HFF-Myc (cell line): ENCODE measurements at places on chromosomes 1 and 21.

- DNase-seq, result no peak
Observed at GRCh38 chr1:5390504-5390903, 601.7 kb downstream of the NPHP4 start.

DNA sequence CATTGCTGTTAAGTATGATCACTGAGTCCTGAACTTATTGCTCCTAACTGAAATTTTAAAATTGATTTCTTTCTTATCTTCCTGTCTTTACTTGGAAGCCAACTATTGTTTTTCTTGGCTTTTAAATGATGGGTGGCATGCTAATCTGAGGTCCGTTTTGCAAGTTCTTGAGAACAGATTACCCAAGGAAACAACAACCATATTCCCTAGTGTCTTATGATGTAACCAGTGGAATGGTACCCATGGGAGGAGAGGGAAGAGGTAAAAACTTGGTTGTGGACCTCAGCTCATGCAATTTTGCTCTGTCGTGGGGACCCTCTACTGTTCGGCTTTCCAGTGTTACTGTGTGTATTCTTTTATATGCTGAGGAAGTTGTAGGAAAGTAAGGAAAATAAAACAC lies 454.8 kb upstream of the ADAMTS5 start:
- no peak for DNase-seq

DNA sequence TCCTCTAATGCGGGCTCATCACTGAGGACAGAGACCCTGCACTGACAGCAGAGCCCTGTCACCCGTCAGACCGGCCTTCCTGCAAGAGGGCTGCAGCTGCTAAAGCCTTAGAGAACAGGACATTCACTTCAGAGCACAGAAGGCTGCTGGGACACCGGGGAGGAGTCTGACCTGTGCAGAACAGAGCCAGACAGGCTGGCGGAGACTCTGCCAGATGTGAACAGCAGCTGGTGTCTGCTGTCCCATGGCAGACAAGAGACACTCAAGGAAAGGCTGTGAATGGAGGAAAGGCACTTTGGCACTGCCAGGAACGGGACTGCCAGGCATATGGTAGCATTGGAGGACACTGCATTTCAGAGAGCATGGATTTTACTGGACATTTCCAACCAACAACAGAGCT lies 21.4 kb downstream of the MRAP start:
- DNase-seq, result no peak

- no peak for DNase-seq
Observed at GRCh38 chr1:154871374-154871773, 1.3 kb upstream of the KCNN3 start.

- DNase-seq, result no peak
Observed at GRCh38 chr1:152410028-152410427, 4.0 kb downstream of the CRNN start.

DNA sequence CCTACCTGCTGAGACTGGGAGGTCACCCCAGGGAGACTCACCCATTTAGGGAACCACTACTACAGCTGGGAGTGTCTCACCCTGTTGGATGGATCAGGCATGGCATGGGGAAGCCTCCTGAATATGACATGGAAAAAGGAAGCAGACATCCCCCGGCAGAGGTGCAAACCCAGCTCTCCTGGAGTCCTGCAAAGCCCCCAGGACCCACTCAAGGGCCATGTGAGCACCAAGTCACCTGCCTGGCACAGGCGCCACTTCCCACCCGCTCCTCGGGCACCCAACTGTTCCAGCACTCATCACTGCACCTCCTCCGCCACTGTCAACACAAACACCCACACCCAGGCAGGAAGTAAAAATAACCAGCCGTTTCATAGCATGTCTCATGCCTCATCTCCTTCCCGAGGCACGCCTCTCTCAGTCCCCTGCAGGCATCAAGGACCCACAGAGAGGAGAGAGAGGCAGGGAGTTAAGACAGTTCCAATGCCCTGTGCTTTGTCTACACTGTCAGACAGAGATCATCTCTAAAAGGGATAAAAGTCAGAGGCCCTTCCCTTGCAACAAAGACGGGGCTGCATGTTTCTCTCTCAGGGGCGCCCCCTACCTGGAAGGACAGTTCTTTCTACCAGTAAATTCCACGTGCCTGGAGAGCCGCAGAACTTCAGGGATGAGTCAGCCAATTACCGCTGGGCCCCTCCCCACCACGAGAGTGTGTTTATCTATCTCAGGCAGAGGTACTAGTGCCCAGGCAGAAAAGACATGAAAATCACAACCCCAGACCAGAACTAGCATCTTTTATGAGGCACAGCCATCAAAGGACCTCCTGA lies 150.1 kb upstream of the SOD1 start:
- no peak for DNase-seq

- no peak for DNase-seq
Observed at GRCh38 chr1:175191659-175192058, 917 bp downstream of the KIAA0040 start.

- no peak for DNase-seq
Observed at GRCh38 chr1:95660736-95661135, 426.7 kb downstream of the RWDD3 start.

DNA sequence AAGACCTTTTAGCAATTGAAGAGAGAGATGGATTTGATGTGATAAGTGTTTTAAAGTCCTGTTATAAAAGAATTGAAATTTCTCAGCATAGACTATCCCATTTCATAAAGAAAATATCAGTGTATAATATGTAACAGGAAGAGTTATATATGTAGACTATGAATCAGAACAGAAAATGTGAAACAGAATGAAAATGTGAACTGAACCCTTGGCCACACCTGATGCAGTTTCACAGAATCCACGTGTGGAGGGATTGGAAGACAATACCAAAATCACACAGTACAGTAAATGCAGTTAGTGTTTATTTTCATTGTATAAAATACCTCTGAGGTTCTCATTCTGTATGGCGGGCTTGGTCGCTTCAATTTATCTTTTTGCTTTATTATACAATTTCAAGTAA lies 9.9 kb upstream of the SLAMF1 start:
- no peak for DNase-seq

- no peak for DNase-seq
Observed at GRCh38 chr1:229156872-229157271, 114.0 kb upstream of the RAB4A start.

- no peak for DNase-seq
Observed at GRCh38 chr1:225435487-225435886, 7.6 kb upstream of the LBR start.

- DNase-seq, result no peak
Observed at GRCh38 chr1:22321917-22322316, 129.7 kb upstream of the ZBTB40 start.

- DNase-seq, result no peak
Observed at GRCh38 chr1:41488040-41488951, 3.8 kb upstream of the EDN2 start.

GRCh38 chr21:29403922-29404538 lies 105.3 kb downstream of the BACH1 start:
- DNase-seq, result peak; percentile 5

GRCh38 chr1:28392027-28392652 lies 22.6 kb downstream of the PHACTR4 start:
- DNase-seq, result peak; percentile 41

- DNase-seq, result no peak
Observed at GRCh38 chr1:145714524-145715111, 4.7 kb upstream of the CD160 start.

- no peak for DNase-seq
Observed at GRCh38 chr1:116433275-116434257, 60.5 kb downstream of the ATP1A1 start.

- DNase-seq, result no peak
Observed at GRCh38 chr21:41201385-41201784, 33.4 kb downstream of the BACE2 start.

GRCh38 chr1:87044840-87045239 lies 130.4 kb downstream of the HS2ST1 start:
- DNase-seq, result no peak

- no peak for DNase-seq
Observed at GRCh38 chr1:40853113-40853884, 8.9 kb downstream of the CITED4 start.

- DNase-seq, result no peak
Observed at GRCh38 chr21:45593162-45594022, 50.1 kb upstream of the PCBP3 start.

DNA sequence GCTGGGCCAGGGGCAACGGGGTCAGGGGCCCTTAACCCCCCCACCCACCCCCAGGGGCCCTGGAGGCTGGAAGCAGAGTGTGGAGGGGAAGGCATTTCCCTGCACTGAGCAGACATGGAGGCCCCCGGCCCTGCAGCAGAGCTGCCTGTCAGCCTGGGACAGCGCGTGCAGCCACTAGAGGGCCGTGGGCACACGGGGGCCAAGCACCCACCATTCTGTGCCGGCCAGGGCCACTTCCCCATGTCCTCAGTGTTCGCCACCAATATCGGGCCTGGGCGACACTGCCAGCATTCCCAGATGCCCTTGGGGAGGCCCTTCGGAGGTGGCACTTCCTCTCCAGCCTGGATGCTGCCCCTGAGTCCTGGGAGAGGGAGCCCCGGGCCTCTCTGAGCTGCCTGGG lies 23.2 kb upstream of the ARHGEF16 start:
- no peak for DNase-seq

DNA sequence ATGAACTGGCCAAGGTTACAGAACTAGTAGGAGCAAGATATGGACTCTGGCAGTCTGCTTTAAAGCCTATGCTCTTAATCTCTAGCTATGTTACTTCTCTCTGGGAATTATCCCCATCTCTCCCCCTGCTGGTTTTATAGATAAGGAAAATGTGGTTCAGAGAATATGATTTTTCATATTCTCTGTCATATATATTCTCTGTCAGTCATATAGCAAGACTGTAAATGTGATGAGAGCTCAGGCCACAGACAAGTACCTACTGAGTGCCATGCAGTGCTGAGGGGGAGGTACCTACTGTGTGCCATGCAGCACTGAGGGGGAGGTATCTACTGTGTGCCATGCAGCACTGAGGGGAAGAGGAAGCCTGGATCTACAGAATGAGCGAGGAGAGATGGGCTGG lies 220.3 kb upstream of the FGGY start:
- no peak for DNase-seq

DNA sequence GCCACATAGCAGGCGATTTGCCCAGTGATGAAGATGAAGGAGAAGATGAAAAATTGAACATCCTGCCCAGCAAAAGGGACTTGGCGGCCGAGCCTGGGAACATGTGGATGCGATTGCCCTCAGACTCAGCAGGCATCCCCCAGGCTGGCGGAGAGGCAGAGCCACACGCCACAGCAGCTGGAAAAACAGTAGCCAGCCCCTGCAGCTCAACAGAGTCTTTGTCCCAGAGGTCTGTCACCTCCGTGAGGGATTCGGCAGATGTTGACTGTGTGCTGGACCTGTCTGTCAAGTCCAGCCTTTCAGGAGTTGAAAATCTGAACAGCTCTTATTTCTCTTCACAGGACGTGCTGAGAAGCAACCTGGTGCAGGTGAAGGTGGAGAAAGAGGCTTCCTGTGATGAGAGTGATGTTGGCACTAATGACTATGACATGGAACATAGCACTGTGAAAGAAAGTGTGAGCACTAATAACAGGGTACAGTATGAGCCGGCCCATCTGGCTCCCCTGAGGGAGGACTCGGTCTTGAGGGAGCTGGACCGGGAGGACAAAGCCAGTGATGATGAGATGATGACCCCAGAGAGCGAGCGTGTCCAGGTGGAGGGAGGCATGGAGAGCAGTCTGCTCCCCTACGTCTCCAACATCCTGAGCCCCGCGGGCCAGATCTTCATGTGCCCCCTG lies 3.3 kb downstream of the ZBTB18 start:
- DNase-seq, result no peak

DNA sequence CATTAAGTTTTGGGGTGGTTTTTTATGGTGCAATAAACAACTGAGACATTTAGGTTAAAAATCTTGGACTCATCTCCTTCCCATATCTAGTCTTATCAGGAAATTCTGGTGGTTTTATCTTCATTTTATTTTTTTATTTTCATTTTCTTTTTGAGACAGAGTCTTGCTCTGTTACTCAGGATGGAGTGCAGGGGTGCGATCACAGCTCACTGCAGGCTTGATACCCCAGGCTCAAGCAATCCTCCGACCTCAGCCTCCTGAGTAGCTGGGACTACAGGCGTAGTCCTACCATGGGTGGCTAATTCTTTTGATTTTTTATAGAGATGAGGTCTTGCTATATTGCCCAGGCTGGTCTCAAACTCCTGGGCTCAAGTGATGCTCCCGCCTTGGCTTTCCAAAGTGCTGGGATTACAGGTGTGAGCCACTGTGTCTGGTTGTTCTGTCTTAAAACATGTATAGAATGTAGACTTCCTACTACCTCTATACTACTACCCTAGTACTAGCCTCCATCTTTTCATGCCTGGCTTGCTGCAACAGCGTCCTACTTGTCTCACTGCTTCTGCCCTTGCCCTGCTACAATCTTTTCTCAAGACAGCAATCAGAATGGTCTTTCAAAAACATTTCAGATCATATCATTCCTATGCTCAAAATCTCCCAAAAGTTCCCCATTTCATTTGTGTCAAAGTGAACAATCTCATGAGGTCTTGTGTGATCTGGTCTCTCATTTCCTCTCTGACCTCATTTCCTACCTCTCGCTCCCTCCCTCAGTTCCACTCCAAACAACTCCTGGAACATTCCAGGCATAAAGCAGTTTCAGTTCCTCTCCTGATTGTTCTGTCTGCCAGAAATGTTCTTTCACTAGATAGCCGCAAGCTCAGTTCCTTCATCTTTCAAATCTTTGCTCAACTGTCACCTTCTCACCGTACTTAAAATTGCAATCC lies 5.9 kb upstream of the FCGR2A start:
- no peak for DNase-seq

- no peak for DNase-seq
Observed at GRCh38 chr1:179549368-179549700, 26.4 kb downstream of the NPHS2 start.

DNA sequence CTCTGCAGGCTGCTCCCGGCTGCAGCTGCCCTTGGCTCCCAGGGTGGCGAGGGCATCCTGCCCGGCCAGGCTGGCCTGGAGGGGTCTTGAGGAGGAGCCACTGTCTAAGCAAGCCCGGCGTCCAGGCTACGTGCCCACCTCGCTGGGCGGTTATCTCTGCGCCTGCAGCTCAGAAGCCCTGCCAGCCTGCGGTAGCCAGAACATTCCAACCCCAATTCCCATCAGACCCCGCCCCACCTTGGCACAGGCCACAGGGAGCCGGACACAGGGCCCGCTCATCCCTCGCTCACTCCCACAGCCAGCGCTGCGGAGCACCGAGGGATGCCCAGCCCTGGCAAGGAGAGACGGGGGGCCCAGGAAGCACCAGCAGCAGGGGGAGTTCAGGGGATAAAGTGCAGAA lies 53.9 kb downstream of the MEGF6 start:
- no peak for DNase-seq

DNA sequence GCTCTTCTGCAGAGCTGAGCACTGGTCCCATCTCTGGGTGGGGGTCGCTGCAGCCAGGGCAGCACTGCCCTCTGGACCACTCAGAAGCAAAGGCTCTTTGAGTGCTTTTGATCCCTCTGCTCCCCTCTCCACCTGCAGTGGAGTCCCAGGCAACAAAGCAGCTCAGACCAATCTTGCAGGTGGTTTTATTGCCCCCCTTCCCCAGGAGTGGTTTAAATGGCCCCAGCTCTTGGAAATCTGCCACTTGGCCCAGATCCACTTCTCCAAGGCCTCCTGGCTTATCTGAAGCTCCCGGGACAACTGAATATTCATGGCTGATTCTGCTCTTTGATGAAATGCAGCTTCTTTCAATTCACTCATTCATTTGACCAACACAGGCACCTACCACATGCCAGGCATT lies 2.7 kb downstream of the STUM start:
- DNase-seq, result no peak

- DNase-seq, result no peak
Observed at GRCh38 chr1:227191607-227192006, 126.7 kb downstream of the CDC42BPA start.
